ENCODE measurements at places on chromosomes 12 and 14. TPM values are rescaled to one million over a fixed set of nuclear protein-coding genes. Genes with fewer than 3 reads are reported as not detected.

- no peaks in the 10 kb centered on the region for H3K36me3 ChIP-seq
- H3K27me3 ChIP-seq: no peaks in the 10 kb centered on the region
Observed at GRCh38 chr12:19398376-19399363, 40.6 kb upstream of the AEBP2 start.

DNA sequence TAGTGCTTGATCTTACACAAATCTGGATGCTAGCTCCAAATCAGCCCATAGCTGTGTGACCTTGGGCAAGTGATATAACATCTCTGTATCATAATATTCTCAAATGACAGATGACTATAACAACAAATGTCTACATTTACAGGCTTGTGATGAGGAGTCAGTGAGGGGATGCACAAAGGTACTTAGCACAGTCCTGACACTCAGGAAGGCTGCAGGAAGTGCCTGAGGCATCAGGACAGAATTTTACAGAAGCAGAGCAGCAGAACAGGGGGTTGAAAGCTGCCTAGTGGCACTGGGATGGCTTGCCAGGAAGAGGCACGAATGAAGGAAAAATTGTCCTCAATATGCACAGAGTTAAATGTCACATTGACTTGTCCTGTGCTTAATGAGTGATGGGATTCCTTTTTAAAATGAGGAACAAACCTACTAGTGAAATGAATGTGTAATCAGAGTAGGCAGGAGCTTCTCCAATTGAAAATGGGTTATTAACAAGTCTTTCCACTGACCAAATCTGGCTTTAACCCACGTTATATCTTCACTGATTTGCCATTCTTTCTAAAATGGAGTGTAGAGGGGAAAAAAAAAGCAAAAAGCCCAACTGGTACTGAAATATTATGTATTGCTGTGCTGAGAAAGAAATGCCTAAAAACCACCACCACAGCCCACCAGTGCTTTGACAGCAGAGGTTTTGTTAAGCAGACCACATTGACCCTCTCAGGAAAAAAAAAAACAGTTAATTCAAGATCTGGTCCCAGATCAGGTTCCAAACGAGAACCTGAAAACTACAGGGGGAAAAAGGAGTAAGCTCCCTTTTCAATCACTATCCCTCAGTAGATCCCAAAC, 11.6 kb downstream of the BTG1 start:
- no peaks in the 10 kb centered on the region for H3K27me3 ChIP-seq
- peak overlapping the region; percentile 62 for H3K27ac ChIP-seq
- peaks cover 41% of the 10 kb centered on the region for H3K4me1 ChIP-seq
- no peak overlapping the region for H3K4me3 ChIP-seq

DNA sequence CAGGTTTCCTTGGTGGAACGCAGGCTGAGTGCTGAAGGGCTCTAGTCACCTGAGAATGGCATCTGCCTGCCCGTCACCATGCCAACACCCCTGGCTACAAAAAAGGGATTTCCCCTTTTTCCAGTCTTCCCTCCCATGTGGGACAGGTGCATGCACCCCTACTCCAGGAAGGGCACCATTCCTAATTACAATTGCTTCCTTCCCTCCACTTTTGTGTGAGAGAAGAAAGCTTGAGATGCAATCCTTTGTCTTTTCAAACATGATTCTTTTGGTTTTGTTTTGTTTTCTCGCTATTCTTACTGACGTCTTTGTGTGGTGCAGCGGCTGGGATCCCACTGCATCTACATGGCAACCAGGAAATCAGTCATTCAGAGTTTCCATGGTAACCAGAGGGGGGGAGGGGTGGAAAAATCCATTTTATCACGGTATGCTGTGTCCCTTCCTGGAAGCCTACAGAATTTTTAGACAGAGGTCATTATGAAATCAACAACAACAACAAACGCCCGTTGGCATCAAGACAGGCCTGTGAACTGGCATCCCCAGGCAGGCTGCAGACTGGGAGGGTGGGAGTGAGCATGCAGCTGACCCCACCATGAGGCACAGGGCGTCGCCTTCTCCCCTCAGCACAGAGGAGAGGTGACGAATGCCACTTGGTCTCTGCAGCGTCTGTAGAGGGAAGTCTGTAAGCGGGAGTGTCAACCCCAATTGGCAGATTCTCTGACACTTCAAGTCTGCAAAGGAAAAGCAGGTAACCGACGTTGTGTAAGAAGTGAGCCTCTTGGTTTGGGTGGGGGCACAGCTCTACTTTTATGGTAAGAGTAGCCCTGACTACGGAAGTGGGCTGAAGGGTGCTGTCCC, 13.6 kb upstream of the GNG2 start:
- no peaks in the 10 kb centered on the region for H3K36me3 ChIP-seq
- peaks cover 61% of the 10 kb centered on the region for H3K4me1 ChIP-seq
- H3K27ac ChIP-seq: peak overlapping the region; percentile 98
- no peaks in the 10 kb centered on the region for H3K27me3 ChIP-seq
- peak; percentile 97 for DNase-seq

DNA sequence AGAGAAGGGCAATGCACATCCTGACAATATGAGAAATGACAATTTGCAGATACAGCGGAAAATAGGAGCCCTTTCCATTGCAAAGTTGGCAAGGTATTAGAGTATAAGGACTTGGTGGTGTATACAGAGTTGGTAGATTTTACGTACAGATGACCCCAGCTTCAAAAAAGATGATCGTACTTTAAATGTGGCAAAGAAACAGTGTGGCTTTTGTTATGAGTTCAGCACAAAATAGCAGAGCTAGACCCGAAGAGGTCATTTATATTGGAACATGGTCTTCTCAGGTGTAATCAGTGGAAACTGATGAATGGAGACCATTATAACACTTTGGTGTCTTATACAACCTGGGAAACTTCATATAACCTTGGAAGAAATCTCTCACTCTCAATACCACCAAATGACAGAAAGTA, 2.3 kb downstream of the CLEC2B start:
- peaks cover 16% of the 10 kb centered on the region for H3K4me1 ChIP-seq
- H3K27ac ChIP-seq: peak overlapping the region; percentile 72
- no peaks in the 10 kb centered on the region for H3K27me3 ChIP-seq
- H3K36me3 ChIP-seq: peaks cover 6% of the 10 kb centered on the region
- DNase-seq: peak; percentile 28

DNA sequence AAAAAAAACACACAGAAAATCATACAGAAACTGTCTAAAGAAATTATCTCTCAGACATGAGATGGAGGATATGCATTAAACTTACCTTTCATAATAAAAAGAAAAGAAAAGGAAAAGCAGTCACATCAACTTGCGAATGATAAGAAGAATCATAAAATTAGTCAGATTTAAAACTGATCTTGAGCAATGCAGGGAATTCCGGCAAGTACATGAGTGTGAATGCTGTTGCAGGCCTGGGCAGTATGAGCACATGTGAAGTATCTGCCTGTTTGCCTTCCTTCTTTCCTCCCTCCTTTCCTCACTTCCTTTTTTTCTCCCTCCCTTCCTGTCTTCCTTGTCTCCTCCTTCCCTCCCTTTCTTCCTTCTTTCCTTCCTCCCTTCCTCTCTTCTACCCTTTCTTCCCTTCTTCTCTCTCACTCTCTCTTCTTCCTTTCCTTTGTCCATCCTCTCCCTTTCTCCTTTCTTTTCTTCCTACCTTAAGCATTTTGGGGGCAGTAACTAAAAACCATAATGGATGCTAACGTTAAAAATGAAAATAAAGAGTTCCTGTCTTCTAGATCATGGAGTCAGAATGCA, 38.5 kb upstream of the SLC6A15 start:
- DNase-seq: no peak
- no peak overlapping the region for H3K27ac ChIP-seq
- H3K27me3 ChIP-seq: no peaks in the 10 kb centered on the region

DNA sequence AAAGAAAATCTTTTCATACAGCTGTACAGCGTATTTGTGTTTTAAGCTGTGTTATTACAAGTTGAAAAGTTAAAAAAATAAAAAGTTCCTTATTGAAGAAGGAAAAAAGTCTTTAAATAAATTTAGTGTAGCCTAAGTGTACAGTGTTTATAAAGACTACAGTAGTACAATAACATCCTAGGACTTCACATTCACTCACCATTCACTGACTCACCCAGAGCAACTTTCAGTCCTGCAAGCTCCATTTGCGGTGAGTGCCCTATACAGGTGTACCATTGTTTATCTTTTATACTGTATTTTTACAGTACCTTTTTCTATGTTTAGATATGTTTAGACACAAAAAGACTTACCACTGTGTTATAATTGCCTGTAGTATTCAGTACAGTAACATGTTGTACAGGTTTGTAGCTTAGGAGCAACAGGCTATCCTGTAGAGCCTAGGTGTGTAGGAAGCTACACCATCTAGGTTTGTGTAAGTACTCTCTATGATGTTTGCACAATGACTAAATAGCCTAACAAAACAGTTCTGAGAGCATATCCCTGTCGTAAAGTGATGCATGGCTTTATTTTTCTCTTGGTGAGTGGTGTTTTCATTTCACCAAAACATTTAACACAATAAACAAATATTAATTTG, 275.2 kb downstream of the DACT1 start:
- H3K36me3 ChIP-seq: no peaks in the 10 kb centered on the region
- H3K4me1 ChIP-seq: no peaks in the 10 kb centered on the region
- H3K27me3 ChIP-seq: no peaks in the 10 kb centered on the region
- DNase-seq: no peak
- H3K4me3 ChIP-seq: no peak overlapping the region

- no peak overlapping the region for H3K27ac ChIP-seq
- H3K4me1 ChIP-seq: peaks cover 3% of the 10 kb centered on the region
- peaks cover 2% of the 10 kb centered on the region for H3K36me3 ChIP-seq
- H3K4me3 ChIP-seq: no peak overlapping the region
Observed at GRCh38 chr12:50187084-50187900, 20.1 kb upstream of the CERS5 start.

- no peak overlapping the region for H3K4me3 ChIP-seq
- H3K27me3 ChIP-seq: no peaks in the 10 kb centered on the region
- no peak for DNase-seq
- H3K4me1 ChIP-seq: no peaks in the 10 kb centered on the region
- H3K27ac ChIP-seq: no peak overlapping the region
- no peaks in the 10 kb centered on the region for H3K36me3 ChIP-seq
Observed at GRCh38 chr14:59776468-59776867, 94.1 kb downstream of the RTN1 start.

DNA sequence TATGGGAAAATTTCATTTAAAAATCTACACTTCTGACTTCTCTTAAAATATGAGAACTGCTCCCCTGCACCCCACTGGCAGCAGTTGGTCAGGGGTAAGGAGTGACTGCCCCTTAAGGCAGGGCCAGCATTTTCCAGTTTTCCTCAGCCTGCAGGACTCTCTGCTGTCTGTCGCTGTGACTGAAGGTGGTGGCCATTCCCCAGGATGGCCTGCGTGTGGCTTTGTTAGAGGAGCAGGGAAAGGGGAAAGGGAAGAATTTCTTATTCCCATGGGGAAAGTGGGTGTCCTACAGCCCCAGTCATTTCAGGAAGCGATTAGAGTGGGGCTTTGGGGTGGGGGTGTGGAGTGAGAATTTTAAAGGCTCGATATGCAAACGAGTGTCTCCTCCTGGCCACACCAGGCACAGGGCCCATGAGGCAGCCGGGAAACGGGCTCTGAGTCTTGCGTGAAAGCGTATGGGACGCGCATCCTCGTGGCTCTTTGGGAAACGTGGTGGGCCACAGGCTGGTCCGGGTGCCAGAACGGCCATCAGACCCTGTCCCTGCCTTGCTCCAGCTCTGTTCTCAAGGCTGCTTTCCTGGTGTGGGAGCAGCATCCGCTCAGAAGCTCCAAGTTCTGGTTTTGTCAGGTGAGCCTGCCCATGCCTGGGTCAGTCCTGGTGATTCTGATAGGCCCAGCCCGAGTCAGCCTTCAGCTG, 23.5 kb downstream of the ADGRD1 start:
- H3K4me3 ChIP-seq: no peak overlapping the region
- H3K27ac ChIP-seq: no peak overlapping the region
- no peaks in the 10 kb centered on the region for H3K27me3 ChIP-seq
- peaks cover 22% of the 10 kb centered on the region for H3K4me1 ChIP-seq
- no peak for DNase-seq

DNA sequence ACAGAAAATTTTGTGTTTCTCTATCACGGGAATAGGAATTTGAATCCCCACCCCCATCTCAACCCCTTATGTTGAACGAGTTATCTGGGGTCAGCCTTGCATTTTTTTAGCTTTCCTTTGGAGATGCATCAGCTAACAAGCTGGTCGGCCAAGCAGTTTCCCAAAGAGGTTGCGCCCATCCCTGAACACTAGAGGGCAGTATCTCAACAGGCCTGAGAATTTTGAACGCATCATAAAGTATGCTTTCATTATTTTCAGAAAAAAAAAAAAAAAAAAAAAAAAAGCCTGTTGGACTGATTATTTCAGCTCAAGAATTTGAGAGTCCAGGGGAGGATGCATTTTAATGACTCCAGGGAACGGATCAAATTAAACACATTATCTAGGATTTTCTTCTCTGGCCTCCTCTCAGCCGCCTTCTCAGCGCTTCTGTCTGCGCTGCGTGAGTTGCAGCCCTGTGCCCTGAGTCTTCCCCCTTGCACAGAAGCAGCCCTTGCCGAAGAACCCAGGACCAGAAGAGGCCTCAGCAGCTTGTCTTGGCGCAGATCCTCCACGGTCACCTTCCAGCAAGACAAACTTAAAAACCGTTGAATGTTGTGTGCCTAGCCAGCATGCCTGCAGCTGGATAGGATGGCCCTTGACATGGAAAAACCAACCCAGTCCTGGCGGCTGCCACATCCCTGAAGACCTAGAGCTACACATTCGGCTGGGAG, 76.6 kb upstream of the GZMB start:
- no peak overlapping the region for H3K27ac ChIP-seq
- no peak overlapping the region for H3K4me3 ChIP-seq
- H3K36me3 ChIP-seq: no peaks in the 10 kb centered on the region
- peak; percentile 55 for DNase-seq
- H3K4me1 ChIP-seq: peaks cover 18% of the 10 kb centered on the region

GRCh38 chr12:60174476-60174875, 578.6 kb downstream of the SLC16A7 start:
- no peaks in the 10 kb centered on the region for H3K36me3 ChIP-seq
- no peak overlapping the region for H3K27ac ChIP-seq
- H3K4me1 ChIP-seq: no peaks in the 10 kb centered on the region
- DNase-seq: no peak
- H3K27me3 ChIP-seq: no peaks in the 10 kb centered on the region

GRCh38 chr12:25984759-25985158, 26.3 kb downstream of the RASSF8 start:
- no peaks in the 10 kb centered on the region for H3K36me3 ChIP-seq
- DNase-seq: no peak
- H3K4me3 ChIP-seq: no peak overlapping the region
- H3K27me3 ChIP-seq: no peaks in the 10 kb centered on the region

DNA sequence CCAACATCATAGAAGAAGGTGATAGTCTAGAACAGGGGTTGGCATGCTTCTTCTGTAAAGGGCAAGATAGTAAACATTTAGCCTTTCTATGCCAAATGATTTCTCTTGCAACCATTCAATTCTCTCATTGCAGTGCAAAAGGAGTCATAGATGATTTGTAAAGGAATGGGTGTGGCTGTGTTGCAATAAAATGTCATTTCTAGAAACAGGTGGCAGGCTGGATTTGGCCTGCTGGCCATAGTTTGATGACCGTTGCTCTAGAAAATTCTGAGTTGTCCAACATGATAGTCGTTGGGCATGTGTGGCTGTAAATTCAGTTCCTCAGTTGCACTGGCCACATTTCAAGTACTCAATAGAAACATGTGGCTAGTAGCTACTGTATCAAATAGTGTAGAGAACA, 21.7 kb downstream of the SMCO2 start:
- no peaks in the 10 kb centered on the region for H3K36me3 ChIP-seq
- no peaks in the 10 kb centered on the region for H3K4me1 ChIP-seq
- no peaks in the 10 kb centered on the region for H3K27me3 ChIP-seq
- H3K4me3 ChIP-seq: no peak overlapping the region

GRCh38 chr14:49999826-50000379, 107.0 kb downstream of the ARF6 start:
- H3K27ac ChIP-seq: peak overlapping the region; percentile 95
- H3K27me3 ChIP-seq: no peaks in the 10 kb centered on the region
- peaks cover 73% of the 10 kb centered on the region for H3K4me1 ChIP-seq
- no peak overlapping the region for H3K4me3 ChIP-seq
- no peak for DNase-seq
- H3K36me3 ChIP-seq: no peaks in the 10 kb centered on the region

Gene WSCD2
- 0.32 TPM for total RNA-seq

Gene ACSS3
- total RNA-seq: 2.9 TPM

Gene LRRC9
- not detected for total RNA-seq

Gene DPY19L2
- not detected for total RNA-seq

Gene LPAR5
- total RNA-seq: 10.0 TPM

Data from natural killer cell (primary cell).